Suprapubic skin (tissue), 4 donors: ENCODE measurements at places on chromosomes 5 and 9.

DNA sequence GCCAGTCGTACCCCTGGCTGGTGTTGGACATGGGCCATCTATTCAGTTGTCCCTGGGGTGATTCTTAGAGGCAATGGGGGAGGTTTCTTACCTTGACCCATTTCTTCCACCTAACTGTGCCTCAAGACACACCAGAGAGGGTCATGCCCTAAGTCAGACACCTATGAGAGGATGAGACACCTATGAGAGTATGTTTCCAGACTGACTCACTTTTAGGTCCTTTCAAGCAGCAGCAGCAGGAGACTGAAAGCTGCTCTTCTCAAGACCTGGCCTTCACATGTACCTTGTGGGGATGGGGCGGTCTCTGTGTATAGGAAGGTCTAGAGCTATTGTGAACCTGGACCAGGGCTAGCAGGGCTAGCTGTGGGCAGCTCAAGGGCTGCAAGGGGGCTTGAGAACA lies 130.1 kb downstream of the TENT4A start:
- no peak for DNase-seq

DNA sequence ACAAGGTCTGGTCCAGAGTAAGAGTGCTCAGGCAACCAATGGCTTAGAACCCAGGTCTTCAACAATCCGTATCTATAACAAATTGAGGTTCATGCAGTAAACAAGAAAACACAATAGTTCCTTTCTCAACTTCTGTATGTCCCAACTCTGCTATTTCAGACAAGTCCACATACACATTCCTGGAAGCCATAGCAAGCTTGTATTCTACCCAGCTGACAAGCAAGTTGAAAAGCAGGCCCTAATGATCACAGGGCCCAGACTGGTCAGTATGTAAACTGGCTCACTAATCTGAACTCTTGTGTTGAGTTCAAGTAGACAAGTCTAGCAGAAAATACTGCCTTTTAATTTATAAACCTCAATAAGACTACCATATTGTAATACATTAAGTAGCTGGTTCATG lies 26.9 kb downstream of the FNIP1 start:
- no peak for DNase-seq

DNA sequence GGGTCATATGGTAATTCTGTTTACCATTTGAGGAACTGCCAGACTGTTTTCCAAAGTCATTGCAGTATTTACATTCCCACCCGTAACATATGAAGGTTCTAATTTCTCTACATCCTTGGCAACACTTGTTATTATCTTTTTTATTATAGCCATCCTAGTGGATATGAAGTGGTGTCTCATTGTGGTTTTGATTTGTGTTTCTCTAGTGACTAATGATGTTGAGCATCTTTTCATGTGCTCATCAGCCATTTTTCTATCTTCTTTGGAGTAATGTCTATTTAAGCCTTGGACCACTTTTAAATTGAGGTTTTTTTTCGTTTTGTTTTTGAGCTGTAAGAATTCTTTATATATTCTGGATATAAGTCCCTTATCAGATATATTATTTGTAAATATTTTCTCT lies 132.8 kb upstream of the RUSC2 start:
- no peak for DNase-seq

DNA sequence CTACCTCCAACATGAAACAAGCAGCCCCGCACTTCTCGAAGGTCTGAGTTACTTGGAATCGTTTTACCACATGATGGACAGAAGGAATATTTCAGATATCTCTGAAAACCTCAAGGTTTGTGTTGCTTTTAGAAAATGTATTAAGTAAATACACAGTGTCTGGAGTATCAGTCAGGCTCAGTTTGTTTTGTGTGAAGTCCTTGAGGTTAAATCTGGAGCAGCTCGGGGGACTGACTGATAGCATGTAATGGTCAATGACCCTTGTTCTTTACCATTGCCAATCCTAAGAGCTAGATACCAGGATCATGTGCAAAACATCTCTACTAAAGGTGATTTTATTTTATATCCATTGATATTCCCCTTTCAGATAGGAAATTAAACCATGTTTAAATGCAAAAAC lies 26.9 kb upstream of the LNPEP start:
- no peak for DNase-seq

- DNase-seq = no peak
Measured at GRCh38 chr5:136132087-136132486, 558 bp upstream of the SMAD5 start.

DNA sequence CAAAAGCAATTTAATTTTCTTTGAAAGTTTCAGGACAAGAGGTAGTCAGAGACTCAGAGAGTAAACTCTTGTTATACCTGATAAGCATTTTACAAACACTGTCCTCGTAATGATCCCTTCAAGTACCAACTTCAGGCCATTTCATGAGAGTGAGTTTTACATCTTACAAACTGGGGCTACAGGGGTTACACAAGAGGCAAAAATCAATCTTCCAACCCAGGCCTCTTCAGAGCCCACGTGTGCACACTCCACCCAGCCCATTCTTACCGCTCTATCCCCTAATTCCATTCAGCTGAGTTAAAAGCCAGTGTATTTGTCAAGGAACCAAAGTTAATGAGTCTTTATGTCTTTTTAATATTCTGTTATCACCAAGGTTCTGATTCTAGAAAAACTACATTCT lies 46.5 kb downstream of the PSMB7 start:
- no peak for DNase-seq

DNA sequence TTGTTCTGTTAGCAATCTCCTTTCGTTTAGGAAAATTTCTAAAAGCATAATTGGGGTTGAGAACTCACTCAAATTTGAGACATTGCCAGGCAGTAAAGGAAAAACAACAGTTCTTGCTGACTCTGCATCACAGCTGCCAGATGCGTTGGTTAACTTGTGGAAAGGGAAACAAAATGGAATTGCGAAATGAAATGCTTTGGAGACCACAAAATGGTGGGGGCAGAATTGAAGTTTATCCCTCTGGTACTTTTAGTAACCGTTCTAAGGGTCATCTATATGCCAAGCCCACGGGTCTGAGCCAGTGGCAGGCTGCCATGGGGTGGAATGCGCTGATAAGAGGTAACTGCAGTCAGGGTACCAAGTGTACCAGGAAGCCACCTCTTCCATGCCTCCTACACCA lies 28.6 kb upstream of the SELENOP start:
- no peak for DNase-seq

GRCh38 chr5:107232788-107233187 lies 437.9 kb downstream of the EFNA5 start:
- DNase-seq = no peak

DNA sequence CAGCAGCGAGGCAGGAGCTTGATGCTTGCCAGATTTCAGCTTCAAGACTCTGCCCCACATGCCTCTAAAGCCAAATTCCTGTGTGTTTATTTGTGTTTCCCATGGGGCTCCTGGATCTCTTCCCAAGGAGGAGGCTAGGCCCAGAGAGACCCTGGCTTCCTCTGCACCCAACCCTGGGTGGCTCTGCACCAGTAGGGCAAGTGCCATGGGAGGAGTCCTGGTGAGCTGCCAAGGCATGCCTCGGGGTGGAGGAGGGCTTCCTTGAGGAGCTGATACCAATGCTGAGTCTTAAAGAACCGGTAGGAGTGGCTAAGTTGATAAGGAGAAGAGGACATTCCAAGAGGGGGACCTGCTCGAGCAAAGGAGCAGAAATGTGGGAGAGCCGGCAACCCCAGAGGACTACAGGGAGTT lies 6.8 kb upstream of the TIFAB start:
- peak; percentile 71 for DNase-seq
